ENCODE measurements at places on chromosomes 7 and 10.

DNA sequence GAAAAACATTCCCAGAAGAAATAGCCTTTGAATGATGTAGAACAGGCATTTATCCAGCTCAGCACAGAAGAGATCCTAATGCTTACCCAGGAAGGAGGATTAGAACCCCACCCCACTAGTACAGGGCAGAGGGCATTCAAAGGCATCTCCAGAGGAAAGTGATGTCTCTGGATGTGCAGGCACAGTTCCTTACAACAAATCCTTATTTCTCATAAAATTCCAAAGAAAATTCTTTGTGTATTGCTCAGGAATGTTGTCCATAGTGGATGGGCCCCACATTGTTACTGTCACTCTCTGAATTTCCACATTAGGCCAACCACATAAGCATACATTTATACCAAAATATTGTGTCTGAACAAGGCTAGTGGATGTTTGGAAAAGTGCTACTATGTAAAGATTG, 243.0 kb downstream of the ADRA2A start:
- DNase-seq = no peak

DNA sequence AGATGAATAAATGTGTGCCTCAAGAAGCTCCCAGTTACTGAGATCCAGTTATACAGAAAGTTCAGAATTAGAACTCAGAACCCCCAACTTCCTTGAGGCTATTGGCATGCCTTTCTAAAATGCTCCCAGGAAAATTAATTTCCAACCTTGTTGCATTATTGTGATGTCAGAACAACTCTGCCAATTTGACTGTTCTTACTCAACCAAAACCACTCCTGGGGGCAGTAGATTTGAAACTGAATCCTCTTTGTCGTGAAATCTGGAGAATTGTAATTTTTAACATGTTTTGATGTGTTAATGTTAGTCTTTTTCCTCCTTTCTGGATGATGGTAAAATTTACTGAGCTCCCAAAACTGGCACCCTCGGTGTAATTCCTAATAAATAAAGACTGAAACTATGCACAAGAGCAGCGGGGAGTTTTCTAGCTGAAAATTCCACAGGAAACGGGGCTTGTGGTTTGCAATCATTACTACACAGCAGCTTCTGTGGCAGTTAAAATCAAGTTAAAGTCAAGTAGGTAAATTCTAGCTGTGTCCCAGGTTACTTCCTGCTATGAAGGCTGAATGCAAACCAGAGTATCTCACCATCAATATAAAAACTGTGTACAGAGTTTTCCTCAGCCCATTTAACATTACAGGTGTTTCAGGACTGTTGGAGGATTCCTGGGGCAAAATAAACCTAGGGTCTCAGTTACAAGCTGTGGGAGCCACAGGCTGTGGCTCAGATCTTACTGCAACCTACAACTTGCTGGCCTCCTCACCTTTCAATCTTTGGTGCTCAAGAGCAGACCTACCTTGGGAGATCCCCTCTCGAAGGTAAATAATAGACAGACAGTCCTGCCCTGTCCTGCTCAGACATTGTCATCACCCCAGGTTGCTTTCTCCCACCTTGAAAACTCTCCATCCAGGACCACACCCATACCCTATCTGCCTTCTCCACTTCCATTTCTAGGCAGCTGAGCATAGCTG, 156.3 kb upstream of the KMT2E start:
- no peak for DNase-seq

GRCh38 chr7:116188-116981, 76.0 kb upstream of the FAM20C start:
- DNase-seq = no peak

DNA sequence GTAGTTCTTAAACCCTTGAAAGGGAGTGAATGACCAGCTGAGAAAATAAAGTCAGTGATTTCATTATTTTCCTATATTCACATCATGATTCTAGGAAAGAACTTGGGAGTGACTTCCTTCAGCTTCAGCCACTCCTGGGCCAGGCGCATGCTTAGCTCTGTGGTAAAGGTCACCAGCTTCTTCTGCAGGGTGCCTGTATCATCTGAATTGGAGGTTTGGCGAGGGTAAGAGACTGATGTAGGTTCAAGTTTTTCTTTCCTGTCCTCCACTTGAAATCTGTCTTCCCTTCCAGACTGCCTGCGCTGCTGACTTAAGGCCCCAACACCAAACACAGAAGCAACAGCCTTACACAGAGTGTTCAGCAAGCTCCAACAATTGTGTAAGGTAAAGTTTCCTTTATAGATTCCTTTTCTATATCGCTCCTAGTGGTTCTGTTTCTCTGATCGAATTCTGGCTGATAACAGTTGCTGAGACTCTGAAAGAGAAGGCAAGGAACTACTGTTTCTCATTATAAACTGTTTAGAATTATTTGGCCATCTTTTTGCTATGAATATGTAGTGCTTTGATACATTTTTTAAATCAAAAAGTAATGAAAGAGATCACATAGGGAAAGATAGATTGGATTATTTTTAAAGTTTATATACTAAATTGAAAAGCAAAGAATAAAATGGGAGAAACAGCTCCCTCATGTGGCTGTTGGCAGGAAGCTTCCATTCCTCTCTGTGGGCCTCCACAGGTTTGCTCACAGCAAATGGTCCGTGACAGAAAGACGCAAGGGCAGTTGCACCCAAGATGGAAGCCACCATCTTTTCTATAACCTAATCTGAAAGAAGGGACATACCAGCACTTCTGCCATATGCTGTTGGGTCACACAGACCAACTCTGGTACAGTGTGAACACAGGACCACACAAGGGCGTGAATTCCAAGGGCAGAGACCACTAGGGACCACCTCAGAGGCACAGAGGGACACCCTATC, 14.0 kb downstream of the GATAD1 start:
- peak; percentile 11 for DNase-seq

DNA sequence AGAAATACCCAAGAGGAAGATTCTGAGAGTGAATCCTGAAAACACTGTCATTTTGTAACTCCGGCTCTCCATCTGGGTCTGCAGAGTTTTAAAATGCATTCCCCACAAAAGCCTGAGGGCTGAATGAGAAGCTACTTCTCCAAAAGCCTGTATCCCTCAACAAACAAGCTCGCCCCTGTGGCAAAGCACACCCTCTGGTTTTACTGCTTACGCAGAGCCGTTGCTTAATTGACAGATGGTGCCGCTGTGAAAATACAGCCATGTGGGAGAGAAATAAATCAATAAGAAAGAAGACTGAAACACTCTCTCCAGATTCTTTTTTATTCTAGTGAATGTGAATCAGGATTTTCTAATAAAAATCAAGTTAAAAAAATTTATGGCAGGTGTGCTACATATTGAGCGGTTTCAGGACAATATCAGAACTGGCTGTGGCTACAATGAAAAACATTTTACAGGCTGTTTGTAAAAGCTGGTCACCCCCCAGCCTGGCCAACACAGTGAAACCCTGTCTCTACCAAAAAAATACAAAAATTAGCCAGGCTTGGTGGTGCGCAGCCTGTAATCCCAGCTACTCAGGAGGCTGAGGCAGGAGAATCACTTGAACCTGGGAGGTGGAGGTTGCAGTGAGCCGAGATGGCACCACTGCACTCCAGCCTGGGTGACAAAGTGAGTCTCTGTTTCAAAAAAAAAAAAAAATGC, 32.5 kb downstream of the C7orf33 start:
- no peak for DNase-seq

DNA sequence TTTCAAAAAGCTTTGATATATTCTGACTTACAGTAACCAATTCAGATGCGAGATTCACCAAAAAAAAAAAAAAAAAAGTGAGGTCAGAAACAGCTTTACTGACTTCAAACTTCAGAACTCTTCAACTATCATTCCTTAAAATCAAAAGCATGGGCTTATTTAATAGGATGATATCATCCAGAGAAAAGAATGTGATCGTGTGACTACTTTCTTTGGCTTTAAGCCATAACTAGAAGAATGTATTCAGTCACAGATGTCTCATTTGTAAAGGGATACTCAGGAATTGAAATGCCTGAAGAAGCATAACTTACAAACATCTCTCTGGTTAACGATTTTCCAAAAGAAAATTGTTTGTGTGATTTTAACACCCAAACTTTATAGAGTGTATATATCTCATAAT, 11.5 kb downstream of the TPK1 start:
- DNase-seq = no peak

DNA sequence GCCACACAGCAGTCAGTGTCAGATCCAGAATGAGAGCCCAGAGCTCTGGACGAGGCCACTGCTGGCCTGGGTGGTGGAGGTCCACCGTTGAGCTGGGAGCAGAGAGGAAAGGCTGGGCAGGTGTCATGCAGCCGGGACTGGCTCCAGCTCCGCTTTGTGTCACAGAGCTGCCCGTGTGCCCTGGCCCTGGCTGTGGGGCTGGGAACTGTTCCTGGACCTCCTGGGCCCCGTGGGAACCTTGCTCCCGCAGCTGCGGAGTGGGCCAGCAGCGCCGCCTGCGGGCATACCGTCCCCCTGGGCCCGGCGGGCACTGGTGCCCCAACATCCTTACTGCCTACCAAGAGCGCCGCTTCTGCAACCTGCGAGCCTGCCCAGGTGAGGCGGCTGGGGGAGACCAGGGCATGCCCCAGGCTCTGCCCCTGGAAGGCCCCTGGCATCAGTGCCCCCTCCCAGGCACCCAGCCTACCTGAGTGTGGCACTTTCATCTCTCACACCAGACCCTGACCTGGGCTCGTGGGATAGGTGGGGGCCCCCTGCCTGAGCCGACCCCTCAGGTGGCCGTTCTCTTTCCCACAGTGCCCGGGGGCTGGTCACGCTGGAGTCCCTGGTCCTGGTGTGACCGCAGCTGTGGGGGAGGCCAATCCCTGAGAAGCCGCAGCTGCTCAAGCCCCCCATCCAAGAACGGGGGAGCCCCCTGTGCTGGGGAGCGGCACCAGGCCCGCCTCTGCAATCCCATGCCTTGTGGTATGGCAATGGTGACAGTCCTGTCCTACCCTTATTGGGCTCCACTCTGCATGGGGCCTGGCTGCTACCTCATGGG, 18.8 kb upstream of the ZNF862 start:
- DNase-seq = no peak
